ENCODE measurements at places on chromosomes 4 and X. TPM values are rescaled to one million over a fixed set of nuclear protein-coding genes. Genes with fewer than 3 reads are reported as not detected.

DNA sequence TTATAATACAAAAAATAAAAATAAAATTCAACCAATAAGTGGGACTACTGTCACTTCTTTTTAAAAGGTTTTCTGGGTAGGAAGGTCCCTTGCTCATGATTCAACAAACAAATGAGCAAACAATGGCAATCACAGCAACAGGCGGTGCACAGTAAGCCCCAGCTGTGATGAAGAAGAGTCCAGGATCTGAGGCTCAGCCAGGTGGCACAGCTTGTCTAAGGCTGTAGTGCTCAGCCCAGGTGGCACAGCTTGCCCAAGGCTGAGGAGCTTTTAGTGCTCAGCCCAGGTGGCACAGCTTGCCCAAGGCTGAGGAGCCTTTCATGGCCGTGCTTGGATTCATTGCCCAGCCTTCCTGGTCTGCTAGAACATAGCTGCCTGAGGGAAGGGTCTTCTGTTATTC lies 75.0 kb downstream of the ZFYVE28 start:
- no peak for DNase-seq

DNA sequence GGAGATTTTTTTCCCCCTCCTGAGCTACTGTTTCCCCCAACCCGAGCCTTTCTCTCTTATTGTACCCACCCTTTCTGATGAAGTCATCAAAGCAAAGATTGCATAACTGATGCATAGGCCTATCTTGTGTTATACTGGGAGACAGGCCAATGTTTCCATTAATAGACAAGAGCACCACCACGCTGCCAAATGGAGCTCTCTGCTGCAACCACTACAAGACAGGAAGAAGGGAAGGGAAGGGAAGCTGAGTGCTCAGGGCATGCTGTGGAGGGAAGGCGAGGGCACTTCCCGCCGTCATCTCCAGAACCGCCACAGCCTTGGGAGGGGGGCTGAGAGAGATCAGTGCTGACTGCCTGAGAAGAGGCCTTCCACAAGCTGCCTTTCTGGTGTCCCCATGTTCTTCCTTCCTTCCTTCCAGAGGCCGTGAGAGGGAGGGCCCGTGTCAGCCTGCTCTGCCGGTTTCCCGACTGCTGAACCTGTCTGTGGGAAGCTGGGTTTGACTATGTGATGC lies 75.0 kb downstream of the MGST2 start:
- DNase-seq, result peak; percentile 64

DNA sequence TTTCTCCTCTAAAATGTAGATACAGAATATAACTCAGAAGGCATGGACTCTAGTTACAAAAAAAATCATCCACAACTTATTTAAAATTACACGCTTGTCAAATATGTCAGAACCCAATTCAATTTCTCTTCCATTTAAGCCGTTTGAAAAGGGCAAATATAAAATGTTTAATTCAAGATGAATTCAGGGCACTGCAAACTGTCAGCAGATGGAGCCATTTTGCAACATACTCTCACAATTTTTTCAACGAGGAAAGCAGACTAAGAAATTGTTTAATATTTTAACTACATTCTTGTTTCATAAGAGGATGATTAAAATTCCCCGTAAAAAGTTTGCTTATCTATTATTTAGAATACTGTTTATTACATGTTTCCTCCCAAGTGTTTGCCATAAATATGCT lies 321.3 kb upstream of the CPXCR1 start:
- DNase-seq, result no peak

DNA sequence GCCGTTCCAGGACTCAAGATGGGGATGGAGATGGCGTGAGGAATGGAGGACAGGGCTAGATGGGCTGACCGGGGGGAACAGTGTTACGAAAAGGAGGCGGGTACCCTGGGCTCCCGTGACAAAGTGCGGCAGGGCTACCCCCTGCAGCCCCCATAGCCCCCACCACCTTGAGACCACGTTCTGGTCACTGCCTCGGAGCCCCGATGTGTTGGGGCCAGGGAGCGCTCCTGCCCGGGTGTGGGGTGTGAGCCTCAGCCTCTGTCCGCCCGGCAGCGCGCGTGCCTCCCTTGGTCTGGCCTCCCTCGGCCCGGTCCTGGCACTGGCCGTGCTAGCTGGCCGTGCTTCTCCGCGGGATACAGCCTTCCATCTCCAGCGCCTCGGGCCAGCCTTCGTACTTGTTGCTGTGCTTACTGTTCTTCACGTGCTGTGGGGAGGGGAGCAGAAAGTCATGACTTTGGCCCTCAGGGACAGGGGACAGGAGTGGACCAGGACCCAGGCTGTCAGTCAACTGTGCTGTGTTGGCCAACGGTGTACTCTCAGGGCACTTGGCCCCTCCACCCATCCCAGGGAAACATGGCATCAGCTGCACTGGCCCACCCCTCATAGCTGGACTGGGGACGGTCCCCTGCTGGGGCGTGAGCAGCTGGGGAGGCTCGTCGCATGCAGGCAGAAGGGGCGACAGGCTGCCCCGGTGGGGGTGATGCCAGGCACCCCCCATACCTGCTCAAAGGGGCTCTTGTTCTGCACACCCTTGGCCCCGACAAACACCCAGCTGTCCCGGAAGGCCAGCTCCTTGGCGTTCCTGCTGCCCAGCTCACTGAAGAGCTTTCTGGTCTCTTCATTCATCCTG lies 9.3 kb downstream of the FAM3A start:
- no peak for DNase-seq

DNA sequence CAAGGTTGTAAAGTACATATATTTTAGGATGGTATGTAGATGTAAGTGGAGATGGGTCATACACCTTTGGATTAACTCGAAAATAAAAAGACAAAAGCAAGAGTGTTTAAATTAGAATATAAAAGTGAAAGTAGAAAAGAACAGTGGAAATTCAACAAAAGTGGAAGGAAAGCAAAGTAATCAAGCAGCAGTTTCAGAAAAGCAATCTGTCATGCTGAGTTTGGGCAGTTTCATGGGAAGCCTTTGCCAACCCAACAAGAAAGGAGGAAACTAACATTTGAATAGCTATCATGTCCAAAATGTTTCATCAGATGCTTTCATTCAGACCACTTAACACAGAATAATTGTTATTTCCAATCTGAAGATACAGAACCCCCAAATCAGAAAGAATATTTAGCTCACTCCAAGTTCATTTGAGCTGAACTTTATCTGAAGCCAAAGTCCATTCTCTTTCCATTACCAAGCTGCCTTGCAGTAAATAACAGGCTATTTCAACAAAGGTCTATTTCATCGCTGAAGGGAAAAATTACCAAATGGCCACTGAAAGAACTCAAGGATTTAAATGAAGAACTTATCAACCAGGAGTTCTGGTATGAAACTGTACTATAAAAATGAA lies 1.8 kb upstream of the EXOSC9 start:
- DNase-seq, result no peak

GRCh38 chrX:135973025-135973547 lies 702 bp downstream of the MMGT1 start:
- no peak for DNase-seq

DNA sequence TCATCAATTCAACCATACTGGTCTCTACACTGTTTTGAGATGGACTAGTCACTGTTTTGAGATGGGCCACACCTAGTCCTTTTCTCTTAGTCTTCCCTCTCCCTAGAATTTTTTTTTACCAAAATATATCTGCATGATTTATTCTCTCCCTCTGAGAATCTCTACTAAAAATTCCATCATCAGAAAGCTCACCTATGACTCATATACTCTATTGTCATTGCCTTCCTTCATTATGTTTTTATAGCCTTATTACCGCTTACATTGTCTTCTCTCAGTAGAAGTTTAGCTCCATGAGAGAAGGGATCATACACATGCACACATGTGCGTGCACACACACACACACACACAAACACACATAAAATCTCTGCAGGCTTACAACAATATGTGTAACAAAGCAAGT lies 303.6 kb downstream of the PCDH10 start:
- no peak for DNase-seq

- DNase-seq, result no peak
Measured at GRCh38 chr4:159977907-159978617, 875.2 kb downstream of the RAPGEF2 start.

- no peak for DNase-seq
Measured at GRCh38 chr4:6956087-6956433, 46.4 kb downstream of the TBC1D14 start.

DNA sequence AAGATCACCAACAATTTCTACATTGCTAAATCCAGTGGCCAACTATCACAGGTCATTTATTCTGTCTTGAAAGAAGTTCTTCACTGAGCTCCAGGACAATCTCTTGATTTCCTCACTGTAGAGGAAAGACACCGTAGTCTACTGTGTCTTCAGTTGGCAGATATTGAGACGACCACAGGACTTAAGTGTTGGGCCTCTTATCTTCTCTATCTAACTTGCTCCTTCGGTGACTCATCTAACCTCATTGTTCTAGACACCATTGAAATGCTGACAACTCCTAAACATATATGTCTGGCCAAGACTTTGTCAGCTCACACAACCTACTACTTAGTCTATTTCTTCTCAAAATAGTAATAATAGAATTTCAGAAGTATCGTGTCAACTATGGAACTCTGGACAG lies 425.8 kb downstream of the ARAP2 start:
- DNase-seq, result no peak

DNA sequence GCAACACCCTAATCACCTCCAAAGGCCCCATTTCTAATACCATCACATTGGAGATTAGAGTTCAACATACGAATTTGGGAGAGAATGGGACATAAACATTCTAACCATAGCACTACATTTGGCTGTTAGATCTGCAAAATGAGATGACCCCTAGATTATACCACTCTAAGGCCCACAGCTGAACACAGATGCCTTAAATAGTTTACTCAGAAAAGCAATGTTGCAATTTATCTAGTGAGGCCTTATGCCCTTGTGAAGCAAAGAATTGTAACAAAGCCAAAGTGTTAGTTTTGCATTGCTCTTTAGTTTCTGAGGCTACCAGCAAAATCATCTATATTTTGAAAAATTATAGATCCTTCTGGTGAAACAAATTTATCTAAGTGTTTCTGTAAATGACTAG lies 31.6 kb upstream of the ARHGEF6 start:
- no peak for DNase-seq

DNA sequence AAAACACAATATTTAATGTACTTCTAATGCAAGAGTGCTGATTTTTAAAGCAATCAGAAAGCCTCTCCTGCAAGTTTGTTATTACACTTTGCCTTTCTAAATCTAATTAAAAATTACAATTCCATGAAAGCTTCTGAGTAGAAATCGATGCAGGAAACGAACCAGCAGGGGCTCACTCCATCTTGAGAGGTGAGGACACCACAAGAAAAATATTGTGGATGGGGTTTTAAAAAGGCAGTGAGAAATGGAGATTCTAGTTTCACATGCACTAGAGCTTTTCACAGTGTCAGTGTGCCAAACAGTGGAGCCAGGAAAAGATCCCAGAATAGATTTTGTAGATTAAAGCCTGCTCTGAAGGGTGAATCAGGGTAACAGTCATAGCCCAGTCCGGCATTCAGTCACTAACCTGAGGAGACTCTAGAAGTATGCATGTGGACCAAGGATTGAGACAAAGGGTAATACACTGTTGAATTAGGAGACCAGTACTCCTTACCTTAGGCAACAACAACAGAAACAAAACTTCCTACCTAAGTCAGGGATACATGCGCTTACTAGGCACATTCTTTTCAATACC lies 362.3 kb downstream of the NAF1 start:
- no peak for DNase-seq

- no peak for DNase-seq
Measured at GRCh38 chr4:101693842-101694398, 96.6 kb upstream of the BANK1 start.

DNA sequence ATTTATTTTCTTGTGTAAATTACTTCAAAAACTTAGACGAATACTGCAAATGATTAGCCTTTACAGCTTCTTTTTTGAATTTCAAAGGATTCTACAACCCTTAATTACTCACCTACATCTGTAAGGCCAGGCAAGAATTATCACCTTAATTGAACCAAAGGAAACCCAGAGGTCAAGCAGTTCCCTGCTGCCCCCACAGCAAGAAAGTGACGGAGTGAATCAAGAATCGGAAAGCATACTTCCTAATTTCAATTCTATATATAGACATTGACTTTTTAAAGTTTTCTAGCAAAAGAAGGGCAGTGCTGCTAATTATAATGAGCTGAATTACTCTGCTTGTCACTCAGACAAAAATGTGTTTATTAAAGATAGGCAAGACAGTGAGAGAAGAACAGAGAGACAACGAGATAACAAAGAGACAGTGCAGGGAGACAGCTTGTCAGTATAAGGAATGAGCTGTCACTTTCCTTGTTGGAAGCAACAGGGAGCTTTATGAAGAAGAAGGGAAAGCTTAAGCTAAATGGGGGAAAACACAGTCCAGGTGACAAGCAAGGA lies 47.5 kb upstream of the SPANXN4 start:
- DNase-seq, result no peak

DNA sequence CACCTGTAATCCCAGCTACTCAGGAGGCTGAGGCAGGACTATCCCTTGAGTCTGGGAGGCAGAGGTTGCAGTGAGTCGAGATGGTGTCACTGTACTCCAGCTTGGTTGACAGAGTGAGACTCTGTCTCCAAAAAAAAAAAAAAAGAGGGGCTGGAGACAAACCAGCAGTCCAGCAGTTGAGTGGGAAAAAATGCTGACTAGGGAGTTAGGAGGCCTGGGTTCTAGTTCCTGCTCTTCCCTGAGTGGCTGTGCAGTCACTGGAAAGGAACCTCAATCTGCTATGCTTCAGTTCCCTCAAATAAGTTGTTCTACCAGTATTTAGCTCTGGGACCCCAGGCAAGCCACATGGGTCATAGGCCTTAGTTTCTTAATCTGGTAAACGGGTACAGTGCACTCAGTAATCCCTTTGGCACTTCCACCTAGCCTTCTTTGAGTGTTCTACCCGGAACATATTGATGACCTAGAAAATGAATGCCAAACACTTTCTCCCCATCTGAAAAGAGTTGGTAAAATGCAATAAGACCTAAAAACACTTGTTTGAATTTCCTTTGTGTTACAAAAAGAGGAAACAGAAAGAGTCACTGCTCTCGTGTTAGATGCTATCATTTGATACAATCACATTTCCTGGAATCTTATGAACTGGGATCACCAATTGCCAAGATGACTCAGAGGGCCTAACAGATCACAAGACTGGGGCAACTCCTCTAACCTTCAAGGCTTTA lies 99.3 kb upstream of the EGFL6 start:
- DNase-seq, result no peak

Gene TEX13B
- total RNA-seq, result not detected

Gene CAPN6
- total RNA-seq, result 2.7 TPM

Gene ZBTB49
- 6.7 TPM for total RNA-seq

Gene VCX3A
- not detected for total RNA-seq

Gene RAB40AL
- total RNA-seq, result 3.7 TPM

Gene SSX2
- not detected for total RNA-seq

Gene MAGEB1
- not detected for total RNA-seq

Gene ATOH1
- total RNA-seq, result not detected

Gene GABRB1
- total RNA-seq, result not detected

Measured in ovary (tissue), 10 donors.